Kidney glomerular epithelial cell (primary cell): ENCODE measurements at places on chromosomes 7 and 10.

DNA sequence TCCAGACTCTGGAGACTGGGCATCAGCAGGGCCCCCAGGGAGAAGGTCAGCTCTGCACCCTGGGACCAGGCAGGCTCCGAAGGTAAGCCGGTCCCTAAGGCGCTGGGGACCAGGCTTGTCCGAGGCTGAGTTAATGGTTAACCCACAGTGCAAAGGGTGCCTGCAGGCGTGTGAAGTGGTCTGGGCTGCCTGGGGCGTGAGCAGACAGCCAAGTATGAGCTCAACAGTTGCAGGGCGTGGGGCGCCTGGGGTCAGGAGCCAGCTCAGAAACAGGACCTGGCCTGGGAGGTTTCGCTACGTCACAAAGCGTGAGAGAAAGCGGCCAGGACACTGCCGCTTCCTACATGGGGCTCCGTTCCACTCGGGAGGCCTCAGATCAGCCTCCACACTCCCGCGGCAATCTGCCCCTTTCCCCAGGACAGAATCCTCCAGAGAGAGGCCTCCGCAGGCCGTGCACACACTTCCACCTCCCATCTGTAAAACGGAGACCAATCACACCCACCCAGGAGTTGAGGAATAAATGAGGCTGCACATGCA lies 16.0 kb downstream of the PDGFA start:
- peak; percentile 82 for DNase-seq

GRCh38 chr10:103879831-103880230 lies 24.5 kb upstream of the SH3PXD2A start:
- DNase-seq, result no peak

DNA sequence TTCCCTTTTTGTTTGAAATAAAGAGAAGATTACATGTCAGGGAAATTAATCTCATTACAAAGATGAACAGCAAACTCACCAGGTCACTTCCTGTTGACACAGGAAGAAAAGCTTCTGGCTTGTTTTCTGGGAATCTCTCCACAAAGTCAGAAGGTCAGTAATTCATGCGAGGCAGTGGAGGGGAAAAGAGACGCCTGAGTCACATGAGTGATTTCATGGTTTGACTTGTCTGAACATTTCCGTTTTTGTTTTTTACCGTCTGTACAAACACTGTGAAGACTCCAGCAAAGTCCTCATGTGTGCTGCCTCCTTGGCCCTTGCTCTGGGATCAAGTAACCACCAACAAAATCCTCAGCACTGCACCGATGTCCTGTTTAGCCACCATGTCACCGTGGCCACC lies 2.5 kb upstream of the HABP2 start:
- DNase-seq, result peak; percentile 93

DNA sequence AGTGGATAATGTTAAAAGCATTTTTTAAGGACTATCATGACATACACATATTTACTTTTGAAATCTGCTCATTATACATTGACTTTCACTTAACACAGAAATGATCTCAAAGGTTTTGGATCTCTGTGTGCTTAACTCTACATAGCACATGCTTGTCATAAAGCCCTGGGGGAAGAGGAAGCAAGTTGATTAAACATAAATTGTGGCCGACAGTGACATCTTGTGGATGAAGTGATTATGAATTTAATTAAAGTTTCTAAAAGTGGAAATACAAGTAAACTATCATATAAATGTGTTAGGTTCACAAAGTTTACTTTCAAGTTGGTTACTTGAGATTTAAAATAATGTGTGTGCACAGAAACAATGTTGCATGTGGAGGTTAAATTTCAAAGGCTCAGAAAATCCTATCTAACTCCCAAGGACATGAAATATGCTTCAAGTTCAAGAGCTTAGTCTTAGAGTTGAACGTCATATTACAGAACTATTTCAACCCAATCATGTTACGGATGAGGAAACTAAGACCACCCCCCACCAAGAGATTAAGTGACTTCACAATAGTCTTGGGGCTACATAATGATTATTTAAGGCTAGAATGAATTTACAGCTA lies 1247.8 kb downstream of the GATA3 start:
- peak; percentile 28 for DNase-seq

DNA sequence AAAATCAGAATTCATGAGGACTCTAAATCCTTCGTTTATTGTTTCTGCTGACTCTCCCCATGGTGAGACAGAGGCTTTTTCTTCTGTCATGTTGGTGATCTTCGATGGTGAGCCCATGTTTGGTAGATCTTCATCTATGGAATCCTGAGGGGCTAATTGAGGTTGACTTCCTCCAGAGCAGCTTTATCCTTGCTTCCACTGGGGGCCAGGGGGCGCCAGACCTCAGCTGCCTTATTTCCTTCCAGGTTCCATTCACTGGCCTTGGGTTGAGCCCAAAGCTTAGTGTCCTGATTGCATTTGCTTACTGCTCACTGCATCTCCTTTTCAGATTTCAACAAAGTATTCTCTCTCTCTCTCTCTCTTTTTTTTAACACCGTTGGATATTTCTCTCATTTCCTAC lies 80.7 kb downstream of the GCC1 start:
- no peak for DNase-seq

- no peak for DNase-seq
Measured at GRCh38 chr10:86160890-86161585, 205.6 kb downstream of the GRID1 start.

DNA sequence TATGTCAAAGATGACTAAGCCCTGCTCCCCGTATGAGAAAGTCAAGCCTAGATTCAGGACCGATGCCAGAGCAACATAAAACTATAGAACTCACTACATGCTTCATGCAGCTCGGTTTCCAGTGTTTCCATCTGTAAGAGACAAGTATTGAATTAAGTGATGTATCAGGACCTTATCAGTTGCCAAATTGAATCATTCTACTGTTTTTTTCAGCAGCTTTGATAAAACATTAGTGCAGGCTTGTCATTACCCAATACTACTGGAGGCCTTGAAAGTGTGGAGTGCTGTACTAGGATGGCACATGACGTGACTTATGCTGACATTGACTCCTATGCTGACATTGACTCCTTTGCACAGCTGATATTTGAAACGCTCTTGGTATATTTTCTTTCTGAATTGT lies 10.8 kb upstream of the NRP1 start:
- no peak for DNase-seq

DNA sequence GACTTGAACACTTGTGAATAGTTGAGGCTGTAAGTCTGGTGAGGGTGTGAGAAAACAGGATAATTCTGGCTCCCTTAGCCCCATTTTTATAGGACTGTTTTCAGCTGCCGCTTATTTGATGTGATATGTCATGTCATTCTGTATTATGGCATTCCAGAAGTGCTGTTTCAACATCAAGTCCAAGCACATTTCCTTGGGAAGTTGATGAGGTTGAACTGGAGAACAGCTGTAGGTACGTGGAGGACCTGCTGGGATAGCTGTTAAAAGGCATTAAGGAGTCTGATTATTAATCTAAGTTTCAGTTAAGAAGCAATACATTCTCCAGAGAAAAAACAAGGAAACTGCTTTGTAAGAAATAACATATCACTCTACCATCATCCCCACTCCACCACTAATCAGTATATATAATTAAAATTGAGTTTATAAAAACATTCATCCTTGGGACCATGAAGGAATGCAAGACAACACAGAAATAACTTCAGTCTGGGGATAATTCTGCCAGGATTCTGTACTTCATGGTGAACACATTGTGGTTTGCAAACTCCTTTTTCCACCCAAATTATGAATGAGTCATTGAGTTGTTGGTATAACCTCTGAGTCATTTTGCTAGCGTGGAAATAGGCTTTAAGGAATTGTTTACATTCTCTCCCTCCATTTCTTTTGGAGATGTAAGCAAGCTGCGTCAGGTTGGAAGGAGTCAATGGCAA lies 39.9 kb upstream of the TMEM229A start:
- no peak for DNase-seq

- DNase-seq, result no peak
Measured at GRCh38 chr10:53122281-53122680, 349.7 kb upstream of the MBL2 start.

DNA sequence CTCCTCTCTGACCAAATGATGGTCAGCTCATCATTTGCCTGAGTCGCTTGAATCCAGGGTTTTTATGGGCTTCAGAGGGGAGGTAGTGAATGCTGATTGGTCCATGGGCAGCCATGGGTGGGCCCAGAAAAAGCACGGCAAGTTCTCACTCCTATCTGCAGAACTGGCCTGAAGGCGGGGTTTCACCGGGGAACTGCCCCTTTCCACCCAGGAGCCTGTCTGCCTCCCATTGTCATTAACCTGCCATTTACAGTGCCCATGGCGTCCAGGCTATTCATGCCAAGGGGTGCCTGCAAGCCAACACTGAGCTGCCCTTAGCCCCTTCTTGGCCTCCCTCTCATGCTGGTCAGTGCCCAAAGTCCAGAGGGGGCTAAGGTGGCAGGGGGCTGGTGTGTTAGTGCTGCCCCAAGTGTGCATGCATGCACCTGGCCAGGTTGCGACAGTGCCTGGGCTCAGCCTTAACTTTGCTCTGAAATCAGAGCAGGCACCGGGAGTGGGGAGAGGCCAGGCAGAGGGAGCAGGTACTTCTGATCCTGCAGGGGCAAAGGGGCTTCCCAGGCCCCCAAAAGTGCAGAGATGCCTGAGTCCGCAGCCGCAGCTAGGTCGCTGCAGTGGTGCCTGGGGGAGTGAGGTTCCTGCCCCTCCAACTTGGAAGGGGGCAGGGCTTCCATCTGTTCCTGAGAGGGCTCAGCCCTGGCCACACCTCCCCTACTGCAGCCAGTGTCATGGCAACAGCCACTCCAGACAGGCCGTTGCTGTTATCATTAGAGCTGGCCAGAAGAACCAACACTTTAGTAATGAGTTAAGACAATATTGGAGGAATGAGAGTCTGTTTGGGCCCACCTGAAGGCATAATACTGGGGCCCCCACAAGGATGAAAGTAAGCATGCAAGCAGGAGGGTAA lies 561.6 kb downstream of the GRM8 start:
- DNase-seq, result no peak

- peak; percentile 59 for DNase-seq
Measured at GRCh38 chr7:42457663-42458062, 220.7 kb upstream of the GLI3 start.

DNA sequence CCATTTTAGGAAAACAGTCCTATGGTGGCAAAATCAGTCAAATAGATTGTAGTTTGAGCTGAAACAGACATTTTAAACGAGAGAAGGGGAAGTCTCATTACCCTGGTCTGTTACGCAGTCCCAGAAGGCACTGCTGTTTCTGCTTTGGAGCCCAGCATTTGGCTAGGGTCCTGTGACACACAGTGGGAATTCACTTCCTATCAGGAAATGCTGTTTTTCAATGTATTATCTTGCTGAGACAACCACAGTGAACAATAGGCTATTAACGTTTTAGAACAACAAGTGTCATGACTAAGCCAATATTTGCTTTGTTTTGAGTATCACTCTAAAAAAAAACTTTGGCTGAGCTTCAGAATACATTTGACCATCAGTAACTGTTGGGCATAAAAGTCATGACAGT lies 74.1 kb downstream of the ADD3 start:
- DNase-seq, result peak; percentile 68

DNA sequence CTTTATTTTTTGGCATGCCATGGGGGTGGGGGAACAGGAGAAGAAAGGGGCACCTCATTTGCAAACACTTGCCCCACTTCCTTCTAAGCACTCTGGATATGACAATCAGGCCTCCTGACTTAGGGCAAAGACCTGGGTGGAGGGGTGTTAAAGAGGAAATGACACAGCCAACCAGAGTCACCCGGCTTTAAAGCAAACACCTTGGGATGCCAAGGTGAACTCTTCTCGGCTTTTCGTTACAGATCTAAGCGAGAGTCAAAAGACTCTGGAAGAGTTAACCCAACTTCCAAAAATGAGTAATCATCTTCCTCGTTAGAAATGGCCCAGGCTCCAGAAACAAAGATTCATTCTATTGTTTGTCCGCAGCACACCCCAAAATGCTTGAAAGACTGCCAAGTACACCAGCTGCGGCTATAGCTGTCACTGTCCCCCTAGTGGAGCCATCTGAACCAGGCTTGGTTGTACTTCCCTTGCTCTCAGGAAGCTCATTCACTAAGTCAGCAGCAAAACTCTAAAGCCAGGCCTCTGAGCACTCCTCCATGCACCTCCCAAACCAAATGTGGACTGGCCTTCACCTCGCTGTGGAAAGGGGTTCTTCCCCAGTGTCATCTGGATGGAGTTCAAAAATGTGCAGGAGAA lies 24.8 kb downstream of the FAM53B start:
- DNase-seq, result peak; percentile 27

- DNase-seq, result no peak
Measured at GRCh38 chr10:90939116-90939515, 18.2 kb upstream of the ANKRD1 start.

- DNase-seq, result peak; percentile 97
Measured at GRCh38 chr10:108358912-108359311, 1194.4 kb upstream of the SORCS1 start.

- DNase-seq, result no peak
Measured at GRCh38 chr10:30784897-30785605, 155.5 kb upstream of the LYZL2 start.

GRCh38 chr7:157907091-157907490 lies 570.3 kb downstream of the DNAJB6 start:
- no peak for DNase-seq

DNA sequence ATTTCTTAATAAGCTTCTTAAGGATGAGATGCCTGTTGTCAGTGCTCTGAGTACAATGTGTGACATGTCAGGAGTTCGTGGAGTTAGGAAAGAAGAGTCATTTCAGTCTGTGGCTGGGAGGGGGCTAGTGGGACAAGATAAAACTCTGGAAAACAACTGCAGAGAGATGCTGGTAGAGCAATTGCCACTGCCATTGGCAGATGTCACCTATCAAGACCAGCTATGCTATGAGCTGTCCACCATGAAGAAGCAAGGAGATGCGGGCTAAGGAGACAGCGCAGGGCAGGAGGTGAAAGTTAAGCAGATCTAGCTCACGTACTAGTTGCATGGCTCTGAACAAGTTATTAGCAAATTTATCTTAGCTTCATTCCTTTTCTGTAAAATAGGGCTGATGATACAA lies 756.7 kb downstream of the KCNMA1 start:
- DNase-seq, result no peak

DNA sequence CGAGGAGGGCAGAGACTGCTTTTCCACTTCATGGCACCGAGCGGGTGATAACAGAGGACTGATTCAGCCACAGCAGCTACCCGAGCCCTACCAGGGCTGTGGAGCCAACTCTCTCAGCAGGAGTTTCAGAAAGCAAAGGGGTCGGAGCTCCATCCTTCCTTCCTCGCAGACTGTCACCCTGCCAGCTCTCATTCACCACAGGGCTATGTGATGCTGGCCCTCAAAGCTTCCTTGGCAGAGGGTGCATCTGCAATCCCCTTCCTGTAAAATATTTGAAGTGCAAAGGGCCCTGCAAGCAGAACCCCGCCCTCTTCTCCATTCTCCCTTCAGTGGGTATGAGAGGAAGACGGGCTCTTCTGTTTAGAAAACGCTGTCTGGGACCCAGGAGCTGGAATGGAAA lies 105.3 kb upstream of the LYZL2 start:
- DNase-seq, result no peak

GRCh38 chr7:76126632-76127031 lies 75.1 kb upstream of the SRRM3 start:
- no peak for DNase-seq

DNA sequence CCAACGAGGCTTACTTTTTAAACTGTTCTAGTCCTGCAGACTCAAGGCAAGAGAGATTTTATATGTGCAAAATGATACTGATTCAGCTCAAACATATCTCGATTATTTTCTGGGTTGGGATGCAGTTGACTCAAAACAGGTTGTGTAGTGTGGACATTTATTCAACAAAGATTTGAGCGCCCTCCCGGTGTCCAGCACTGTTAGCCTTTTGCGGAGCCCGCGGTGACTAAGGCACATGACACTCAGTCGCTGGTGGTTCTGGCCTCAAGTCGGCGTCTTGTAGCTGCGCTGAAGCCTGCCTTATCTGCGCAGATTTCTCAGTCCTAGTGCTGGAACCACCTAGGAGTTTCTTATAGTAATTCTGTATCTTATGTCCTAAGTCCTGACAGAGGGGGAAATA lies 938 bp upstream of the CADPS2 start:
- DNase-seq, result peak; percentile 60

GRCh38 chr7:28750981-28751380 lies 207.1 kb downstream of the TRIL start:
- no peak for DNase-seq
